Activated T-helper 2 cell treated with anti-CD3 and anti-CD28 coated beads, Interferon-gamma antibody, Interleukin-2, Interleukin-4, amounts not matched to agents 10 μg/mL and 5 μg/mL and 100 μg/mL, durations not matched to agents 14 hours and 24 hours and 36 hours (primary cell): ENCODE measurements at places on chromosomes 12 and 14. TPM values are rescaled to one million over a fixed set of nuclear protein-coding genes. Genes with fewer than 3 reads are reported as not detected.

The CMKLR1 gene
- not detected in 2 replicates for total RNA-seq

The LHX5 gene
- total RNA-seq: not detected in 2 replicates

The POTEM gene
- not detected in 2 replicates for total RNA-seq

The SRRM4 gene
- total RNA-seq: not detected in 2 replicates

The DPPA3 gene
- not detected in 2 replicates for total RNA-seq
